Activated B cell treated with CpG ODN at 0.5 μM for 24 hours (primary cell): ENCODE measurements at places on chromosomes 6 and 20. TPM values are rescaled to one million over a fixed set of nuclear protein-coding genes. Genes with fewer than 3 reads are reported as not detected.

- DNase-seq: no peak
Measured at GRCh38 chr6:34284563-34285447, 36.0 kb upstream of the SMIM29 start.

CDC25B gene
- total RNA-seq: 21.6 and 24.3 TPM in 2 replicates

DNA sequence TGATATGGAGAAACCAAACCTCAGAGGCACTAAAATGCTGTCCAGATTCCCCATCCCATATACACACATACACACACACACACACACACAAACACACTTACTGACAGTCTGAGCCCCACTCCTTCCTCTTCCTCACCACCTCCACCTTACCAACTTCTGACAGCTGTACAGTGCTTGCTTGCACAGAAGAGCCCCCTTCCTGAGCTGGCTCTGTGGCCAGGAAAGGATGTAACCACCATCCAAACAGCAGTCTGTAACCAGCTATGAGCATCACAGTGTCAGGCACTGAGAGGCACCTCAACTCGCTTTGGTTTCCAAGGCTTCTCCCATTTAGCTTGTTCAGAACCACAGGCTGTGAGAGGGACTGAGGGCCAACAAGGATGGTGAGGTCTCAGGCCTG is 5.9 kb upstream of the C6orf136 start:
- no peak for DNase-seq

C4B gene
- total RNA-seq: 5.1 and 5.3 TPM in 2 replicates

- no peak for DNase-seq
Measured at GRCh38 chr20:37395921-37396415, 50.0 kb downstream of the SRC start.

DNA sequence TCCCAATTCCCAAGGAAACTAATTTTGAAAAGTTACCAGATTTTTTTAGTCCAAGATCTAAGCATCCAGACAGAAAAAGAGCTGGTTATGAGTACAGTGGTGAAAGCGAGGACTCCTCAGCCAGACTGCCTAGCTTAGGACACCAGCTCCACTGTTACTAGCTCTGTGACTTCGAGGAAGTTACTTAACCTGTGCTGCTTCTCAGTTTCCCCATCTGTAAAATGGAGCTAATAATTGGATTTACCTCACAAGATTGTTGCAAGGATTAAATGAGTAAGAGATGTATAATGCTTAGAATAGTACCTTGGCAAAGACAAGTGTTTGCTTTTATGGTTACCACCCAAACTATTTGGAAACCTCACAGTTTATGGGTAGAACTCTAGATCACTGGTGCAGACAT is 1.1 kb downstream of the NT5DC1 start:
- DNase-seq: no peak

- no peak for DNase-seq
Measured at GRCh38 chr6:99333068-99333467, 16.4 kb downstream of the FAXC start.

DNA sequence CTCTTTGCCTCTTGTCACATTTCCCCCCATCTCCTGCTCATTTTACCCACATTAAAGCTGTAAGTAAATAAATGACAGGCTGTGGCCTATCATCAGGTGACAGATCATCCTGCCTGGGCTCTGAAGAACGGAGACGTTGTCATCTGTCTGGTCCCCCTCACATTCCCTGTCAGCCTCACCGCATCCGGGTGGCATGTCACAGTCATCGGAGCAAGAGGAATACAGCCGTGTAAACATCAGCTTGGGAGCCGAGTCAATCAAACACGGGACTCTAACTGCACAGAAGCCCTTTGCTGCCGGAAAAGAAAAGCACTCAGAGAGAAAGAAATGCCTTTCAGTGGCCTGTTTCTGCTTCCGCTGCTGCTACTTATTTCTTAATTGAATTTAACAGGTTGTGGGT is 371.9 kb upstream of the ID4 start:
- DNase-seq: no peak

GRCh38 chr6:3312604-3313231 is 54.0 kb downstream of the PSMG4 start:
- DNase-seq: no peak

ULBP2 gene
- 0.29 and 0.37 TPM in 2 replicates for total RNA-seq

DNA sequence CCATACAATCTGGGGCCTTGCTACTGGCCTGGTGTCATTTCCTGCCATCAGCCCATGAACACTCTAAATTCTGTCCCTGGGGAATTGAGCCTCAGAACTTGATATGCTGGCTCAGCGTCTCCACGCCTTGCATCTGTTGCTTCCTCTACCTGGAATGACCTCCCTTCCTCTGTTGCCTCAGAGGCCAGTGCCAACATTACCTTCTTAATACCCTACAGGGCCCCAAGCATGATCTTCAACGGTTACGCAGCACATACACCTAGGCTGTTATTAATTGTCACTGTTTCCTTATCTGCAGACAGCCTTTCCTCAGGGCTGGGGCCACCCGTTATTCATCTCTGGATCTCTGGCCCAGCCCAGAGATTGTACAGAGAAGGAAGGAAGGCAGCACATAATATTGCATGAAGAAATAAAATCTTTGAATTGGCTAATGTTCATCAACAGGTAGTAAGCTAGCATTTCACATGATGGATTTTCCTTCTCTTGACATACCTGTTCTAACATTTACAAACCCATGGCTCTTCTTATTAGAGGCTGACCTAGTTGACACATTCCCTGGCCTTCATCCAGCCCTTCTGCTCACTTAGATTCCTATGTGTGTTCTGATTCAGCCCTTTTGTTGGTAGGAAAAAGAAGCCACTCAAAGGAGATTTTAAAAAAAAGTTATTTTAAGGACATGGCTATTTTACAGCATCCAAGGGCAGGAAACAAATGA is 8.4 kb upstream of the RNF182 start:
- DNase-seq: no peak

DNA sequence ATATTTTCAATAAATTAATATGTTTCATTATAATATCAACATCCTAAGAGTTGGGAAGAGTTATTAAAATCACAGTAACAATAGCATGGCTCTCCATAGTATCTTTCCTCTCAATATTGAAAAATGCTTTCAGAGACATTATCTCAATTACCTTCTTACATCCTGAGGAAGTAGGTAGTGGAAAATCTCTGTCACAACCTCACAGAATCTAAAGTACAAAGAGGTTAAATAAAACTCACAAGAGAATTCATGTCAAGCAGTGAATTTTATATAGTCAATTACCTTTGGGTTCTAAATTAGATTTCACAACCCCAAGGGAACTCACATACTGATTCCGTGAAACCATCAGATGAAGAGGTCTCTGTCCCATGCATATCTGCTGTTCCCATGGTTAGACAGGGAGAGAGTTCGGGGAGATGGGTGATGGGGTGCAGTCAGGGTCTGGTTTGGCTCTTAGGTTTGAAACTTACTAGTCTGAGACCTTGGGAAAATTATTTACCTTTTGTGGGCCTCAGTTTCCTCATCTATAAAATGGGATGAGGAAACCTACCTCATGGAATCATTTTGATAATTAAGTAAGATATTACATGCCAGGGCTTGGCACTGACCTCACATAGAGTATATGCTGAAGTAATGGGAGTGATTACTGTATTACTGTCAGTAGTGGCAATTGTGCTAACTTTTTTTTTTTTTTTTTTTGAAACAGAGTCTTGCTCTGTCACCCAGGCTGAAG is 74.0 kb upstream of the SNX9 start:
- no peak for DNase-seq

CLDN20 gene
- total RNA-seq: not detected in 2 replicates

DNA sequence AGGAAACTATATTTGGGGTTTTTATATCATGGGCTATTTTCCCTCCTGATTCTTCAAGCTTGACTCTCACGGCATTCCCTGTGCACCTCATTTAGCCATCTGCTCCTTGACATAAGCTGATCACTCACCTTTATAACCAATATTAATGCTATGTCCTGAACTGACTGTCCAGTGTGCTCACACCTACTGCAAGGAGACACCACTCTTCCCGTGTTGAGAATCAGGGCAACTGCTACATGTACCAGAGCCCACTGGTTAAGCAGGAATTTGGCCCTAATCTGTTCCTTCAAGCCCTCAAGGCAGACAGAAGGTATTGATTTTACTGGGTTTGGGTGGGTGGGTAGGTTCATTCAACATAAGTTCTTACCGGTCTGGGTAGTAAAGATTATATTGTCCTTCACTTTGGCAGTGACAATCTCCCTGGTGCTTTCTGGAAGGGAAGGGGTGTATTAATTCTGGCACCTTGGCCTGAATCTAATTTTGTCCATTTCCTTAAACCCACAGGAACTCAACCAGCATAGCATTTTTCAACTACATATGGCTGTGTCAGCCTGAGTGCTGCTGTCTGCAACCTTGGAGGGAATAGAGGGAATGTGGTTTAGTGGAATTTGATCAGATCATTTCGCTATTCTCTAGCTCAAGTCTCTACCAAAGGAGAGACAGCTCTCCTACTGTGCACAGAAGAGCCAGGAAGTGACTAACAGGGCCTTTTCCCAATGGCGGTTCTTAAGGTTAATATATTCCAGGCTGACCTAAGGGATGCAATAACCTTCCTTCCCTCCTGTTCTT is 293.2 kb downstream of the BTBD9 start:
- no peak for DNase-seq

DNA sequence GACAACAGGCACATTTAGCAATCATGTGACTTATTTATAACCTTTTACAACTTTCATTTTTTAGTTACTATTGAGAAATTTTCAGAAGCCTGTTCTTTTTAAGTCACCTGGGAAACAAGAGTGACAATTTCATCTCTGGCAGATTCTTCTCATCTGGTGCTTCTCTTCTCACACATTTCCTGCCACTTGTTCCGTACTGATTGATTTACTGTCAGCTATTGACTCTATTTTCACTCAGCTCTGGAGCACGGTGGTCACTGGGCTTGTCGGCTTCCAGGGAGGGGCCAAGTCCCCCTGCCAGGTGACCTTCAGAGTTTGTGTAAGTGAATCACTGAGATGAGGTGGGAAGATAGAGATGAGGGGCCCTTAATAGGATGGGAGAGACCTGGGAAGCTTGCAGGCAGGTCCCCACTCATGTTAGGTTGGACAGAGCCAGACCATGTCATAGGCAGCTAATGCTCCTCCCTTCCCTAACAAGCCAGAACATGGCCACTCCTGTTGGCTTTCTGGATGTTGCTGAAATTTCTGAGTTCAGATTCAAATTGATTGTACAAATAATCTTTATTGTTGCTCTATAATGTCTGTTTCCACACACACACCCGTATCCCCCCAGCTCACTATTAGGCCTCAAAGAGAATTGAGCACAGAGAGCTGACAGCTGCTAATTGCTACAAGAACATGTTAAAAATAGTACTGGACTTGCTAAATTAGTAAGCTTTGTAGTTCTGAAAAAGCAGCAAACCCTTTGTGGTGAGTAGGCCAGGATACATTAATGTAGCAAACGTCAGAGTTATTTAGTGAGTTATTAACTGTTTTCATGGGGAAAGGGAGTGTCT is 13.3 kb downstream of the DUSP22 start:
- no peak for DNase-seq

GRCh38 chr20:61874421-61875068 is 191.1 kb downstream of the TAF4 start:
- no peak for DNase-seq

DNA sequence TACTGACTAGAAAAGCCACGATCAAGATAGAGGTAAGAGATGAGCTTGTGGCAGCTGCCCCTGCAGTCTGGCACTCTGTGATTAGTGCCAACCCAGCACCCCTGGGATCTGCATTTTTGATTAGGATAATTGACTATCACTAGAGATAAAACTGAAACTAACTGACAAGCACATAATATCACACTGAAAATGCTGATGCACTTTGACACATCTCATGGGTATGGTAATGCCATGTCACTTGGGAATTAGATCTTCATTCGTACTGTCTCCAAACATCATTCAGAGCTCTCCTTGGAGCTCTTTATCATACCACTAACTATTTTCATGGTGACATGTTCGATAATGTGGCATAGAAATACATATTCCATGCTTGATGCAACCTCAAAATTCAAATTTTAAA is 612.9 kb upstream of the BTBD3 start:
- no peak for DNase-seq

GRCh38 chr6:159067334-159067733 is 22.5 kb upstream of the TAGAP start:
- no peak for DNase-seq

DNA sequence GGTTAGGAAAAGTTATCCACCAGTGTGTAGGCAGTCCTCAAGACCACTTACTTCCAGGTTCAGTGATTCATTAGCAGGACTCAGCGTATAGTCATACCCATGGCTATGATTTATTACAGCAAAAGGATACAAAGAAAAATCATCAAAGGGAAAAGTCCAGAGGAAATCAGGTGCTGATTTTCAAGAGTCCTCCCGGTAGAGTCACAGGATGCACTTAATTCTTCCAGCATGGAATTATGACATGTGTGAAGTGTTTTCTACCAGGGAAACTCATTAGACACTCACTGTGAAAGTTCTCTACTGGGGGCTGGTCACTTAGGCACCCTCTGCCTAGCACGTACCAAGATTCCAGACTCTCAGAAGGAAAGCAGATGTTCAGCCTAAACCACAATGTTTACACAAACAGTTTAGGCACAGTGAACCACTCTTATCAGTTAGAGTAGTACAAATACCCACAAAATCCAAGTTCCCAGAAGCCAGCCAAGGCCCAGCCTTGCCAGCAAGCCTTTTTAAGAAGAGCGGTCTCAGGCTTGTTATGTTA is 10.2 kb downstream of the WFDC3 start:
- no peak for DNase-seq

DNA sequence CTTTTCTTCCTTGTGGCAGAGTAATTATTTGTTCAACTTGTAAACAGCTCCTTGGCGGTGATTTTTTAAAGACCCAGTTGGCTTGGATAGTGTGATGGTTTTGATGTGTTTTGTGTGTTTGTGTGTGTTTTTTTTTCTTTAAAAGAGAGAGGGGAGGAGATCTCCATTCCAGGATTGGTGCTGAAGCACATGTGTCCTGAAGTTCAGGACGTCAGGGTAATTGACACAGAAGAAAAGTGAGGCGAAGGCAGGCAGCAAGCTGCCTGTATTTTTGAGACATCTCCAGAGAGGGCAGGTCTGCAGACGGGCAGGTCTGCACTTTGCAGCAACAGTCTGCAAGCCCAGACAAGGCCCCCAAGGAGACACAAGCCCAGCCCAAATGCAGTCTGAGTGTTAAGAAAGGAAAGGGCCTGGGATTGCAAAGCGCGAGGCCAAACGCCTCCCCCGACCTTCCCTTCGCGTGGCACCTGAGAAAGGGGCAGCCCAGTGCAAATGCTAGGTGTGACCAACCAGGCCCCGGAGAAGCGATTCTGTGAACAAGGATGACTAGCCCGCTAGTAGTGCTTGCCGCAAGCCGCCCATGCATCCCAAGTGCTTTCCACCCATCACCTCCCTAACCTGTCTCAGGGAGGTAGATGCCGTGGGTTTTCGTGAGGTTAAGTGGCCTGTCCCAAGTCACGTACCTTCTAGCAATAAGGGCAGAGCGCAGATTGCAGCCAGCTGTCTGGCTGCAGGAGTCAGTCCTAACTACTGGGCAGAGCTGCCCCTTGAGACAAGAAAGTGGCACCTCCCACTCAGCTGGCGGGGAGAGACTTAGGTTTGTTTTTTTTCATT is 230.5 kb downstream of the ZMYND8 start:
- DNase-seq: no peak

ANKEF1 gene
- 2.0 and 2.6 TPM in 2 replicates for total RNA-seq
